ENCODE measurements at places on chromosomes 4 and X.
A peak's percentile ranks its signal among the peaks of the same experiment; 100 is the strongest.

DNA sequence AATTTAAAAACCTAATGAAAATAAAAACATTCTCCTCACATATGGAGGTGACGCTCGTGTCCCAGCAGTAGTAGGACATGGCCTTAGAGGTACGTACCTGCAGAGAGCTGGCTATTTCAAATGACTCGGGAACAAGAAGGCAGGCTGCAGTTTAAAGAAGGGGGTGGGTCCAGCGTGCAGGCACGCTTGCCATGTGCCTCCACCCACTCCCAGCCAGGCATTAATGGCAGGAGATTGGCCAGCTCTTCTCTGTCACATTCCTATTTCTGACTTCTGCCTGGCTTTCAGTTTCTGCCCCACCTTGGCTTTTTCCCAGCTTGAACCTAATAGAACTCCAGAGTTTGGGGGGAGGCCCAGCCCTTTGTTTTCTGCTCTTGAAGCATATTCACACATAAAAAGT, 17.2 kb downstream of the PDHA1 start:
- DNase-seq = no peak

GRCh38 chrX:132412208-132412607, 76.6 kb downstream of the MBNL3 start:
- no peak for DNase-seq

- DNase-seq = peak; percentile 21
Observed at GRCh38 chr4:139556724-139557555, 921 bp upstream of the SETD7 start.

GRCh38 chr4:178173771-178174170, 731.5 kb upstream of the AGA start:
- DNase-seq = no peak

DNA sequence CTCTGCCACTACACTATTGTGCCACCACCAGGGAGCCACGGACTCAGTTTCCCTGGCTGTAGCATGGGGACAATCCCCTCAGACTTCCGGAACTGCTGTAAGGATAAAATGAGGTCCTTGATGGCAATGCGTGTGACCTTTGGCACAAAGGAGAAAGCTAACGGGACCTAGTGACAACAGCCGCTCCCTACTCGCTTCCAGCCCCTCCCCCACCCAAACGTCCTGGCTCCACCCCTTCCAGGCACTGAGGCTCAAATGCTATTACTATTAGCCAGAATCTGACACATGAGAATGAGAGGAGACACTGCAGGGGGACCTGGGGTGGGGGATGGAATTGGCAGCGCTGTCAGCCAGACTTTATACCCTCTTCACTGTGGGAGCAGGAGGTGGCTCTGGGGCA, 5.4 kb upstream of the DUSP9 start:
- DNase-seq = no peak
